Stimulated activated CD8-positive, alpha-beta memory T cell treated with anti-CD3 and anti-CD28 coated beads, Interleukin-15, amount 100 ng/mL, for 4 hours (primary cell): ENCODE measurements at places on chromosomes 3 and 15.

GRCh38 chr3:197458179-197458707 lies 97.5 kb downstream of the BDH1 start:
- no peak for DNase-seq

DNA sequence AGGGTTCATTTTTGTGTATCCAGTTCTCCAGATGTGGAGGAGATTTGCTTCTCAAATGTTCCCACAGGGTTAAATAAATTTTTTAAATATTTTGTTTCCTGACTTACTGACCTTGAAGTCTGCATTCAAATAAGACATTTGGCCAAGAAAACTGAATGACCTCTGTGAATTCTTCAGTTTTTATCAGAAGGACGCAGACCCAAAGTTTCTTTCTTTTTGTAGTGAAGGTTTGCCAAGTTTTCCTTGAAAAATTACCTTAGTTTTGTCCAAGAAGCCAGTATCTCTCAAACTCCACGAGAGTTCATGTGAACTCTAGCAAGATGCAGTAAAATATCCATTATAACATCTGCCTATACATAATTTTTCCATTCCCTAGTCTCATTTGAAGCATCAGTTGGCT lies 202.9 kb downstream of the ZMAT3 start:
- no peak for DNase-seq

- no peak for DNase-seq
Observed at GRCh38 chr3:20022954-20023622, 11.0 kb upstream of the PP2D1 start.

DNA sequence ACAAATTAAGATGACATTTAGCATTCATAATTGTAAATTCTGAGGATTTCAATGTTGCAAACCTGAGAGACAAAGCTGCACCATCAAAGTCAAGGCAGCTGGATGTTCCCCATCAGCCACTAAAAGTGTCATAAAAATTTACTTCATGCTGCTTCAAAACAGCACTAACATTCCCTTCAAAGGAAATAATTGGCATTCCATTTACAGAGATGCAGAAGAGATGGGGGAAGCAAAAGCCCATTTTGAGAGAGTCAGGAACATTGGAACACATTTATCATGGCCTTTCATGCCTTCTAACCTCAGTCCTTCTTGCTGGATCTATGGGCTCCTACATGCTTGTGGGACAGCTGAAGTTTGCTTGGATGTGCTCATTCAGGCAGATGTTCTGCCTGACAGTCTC lies 6.4 kb upstream of the TMEM158 start:
- no peak for DNase-seq

- no peak for DNase-seq
Observed at GRCh38 chr3:8793242-8793641, 23.8 kb upstream of the OXTR start.

- no peak for DNase-seq
Observed at GRCh38 chr3:61648481-61648880, 87.1 kb downstream of the PTPRG start.

- no peak for DNase-seq
Observed at GRCh38 chr3:99418209-99418635, 220.2 kb upstream of the COL8A1 start.

DNA sequence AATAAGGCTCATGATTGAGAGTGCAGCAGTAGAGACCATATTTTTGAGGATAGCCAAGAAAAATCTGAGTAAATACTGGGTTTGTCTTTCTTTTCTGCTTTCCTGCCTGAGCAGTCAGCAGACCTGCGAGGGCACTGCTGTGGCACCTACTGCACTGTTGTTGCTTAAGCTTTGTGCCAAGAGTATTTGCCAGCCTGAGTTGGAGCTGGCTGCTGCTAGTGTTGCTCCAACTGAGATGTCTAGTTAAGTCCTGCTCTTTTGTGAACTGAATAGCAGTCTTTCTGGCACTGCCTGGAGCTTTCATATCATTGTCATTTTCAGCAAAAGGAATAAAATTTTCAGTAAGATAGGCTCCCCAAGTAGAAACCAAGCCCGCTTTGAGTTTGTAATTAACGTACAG lies 214.5 kb upstream of the P2RY1 start:
- no peak for DNase-seq

- DNase-seq: no peak
Observed at GRCh38 chr3:130465521-130465920, 51.5 kb upstream of the COL6A6 start.

GRCh38 chr3:190366133-190366532 lies 21.8 kb upstream of the CLDN16 start:
- no peak for DNase-seq

DNA sequence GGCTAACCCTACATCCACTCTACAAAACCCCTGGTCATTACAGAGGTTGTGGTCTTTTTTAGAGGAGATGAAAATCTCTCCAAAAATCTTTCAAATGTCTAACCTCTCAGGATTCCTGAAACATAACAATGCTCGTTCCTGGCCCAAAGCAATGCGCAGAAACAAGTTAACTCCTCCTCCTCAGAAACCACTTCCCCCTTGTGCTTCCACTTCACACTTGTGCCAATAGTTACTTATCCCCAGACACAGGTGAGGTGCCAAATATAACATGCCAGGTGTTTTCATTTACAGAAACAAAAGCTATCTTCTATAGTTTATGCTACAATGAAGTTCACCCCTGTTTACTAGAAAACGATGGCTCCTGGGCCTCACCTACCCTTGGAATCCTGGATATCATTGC lies 6.2 kb downstream of the NDUFAF1 start:
- no peak for DNase-seq

DNA sequence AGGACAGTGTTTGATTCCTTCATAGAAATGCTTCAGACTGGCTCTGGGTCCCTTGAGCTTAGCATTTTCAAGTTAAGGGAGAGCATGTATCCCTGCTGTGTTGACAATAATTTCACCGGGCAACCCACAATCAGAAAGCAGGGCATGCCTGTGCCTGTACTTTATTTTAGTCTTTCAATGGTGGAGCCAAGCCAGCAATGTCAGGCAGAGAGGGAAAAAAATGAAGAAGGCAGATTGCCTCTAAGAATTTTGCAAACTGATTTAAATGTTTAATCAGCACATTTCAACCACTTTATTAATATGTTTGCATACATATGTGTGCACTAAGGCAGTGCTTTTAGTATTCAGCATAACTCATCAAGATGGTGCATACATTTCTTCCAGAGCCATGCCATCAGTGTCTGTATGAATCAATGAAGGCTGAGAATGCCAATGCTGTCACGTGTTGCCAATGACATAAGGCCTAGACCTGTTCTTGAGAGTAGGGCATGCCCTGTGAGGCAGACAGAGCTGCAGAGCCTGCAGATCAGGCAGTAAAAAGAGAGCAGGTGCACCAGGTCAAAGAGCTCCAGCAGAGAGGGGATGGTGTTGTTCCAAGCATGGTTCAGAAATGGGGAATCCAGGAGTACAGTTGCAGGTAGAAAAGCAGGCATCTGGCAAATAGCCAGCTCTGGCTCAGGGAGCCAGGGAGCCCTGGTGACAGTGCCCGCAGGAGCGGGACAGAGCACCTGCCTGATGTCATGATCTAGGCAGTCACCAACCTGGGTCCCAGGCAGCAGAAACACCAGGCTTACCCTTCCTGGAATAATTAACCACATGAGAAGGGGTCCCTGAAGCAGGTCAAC lies 508.5 kb downstream of the GABRG3 start:
- no peak for DNase-seq

DNA sequence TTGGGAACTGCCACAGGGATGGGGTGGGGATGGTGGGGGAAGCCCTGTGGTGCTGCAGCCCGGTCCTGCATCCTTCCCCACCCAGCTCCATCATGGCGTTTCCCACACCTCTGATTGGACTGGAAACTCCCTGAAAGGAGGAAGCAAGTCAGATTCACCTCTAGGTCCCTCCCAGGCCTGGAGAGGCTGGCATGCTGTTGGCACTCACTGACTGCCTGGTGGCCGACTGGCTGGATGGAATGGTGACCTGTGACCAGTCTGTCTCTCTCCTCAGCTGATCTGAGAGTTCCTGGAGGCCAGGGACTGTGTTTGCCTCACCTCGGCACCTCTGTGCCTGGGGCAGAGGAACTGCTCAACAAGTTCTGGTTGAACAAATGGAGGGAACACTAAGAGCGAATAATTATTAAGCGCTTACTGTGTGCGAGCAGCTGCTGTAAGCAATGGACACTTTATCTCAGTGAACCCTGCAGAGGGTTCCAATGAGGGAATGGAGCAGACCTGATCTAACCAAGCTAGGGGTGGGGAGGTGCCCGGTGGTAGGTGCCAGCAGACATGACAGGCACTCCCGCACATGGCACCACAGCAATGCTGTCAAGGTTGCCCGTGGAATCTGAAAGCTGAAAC lies 3.5 kb upstream of the HHATL start:
- DNase-seq: no peak

GRCh38 chr3:107928084-107928445 lies 162.8 kb downstream of the CD47 start:
- no peak for DNase-seq

DNA sequence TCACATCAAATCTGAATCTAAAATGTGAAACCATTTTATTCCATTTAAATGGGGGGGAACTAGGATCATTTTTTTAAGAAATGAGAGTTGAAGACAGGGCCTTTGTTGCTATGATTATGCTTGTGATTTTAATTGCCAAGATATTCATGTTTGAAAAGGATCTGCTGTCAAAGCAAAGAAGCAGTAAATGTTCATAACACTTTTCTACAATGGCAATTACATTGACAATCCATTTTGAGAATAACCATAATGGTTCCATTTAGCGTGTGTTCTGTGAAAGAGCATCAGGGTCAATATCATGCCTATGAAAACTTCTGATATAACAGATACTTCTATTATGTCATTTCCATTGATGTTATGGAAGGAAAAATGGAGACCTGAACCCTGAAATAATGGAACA lies 745.8 kb upstream of the SGO1 start:
- DNase-seq: no peak

DNA sequence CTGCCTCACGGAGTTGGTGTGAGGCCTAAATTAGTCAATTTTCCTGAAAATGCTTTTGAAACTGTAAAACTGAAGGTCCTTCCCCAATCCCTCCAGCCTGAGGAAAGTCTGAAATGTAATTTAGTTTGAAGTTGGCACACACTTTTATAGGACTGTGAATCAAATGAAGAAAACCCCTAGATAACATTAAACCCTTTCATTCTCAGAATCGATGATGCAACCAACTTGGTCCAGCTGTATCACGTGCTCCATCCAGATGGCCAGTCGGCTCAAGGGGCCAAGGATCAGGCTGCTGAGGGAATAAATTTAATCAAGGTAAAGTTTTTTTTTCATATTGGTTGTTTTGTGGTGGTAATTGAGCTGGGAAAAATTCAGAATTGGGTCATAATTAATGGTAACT lies 11.7 kb downstream of the MRPS22 start:
- no peak for DNase-seq

DNA sequence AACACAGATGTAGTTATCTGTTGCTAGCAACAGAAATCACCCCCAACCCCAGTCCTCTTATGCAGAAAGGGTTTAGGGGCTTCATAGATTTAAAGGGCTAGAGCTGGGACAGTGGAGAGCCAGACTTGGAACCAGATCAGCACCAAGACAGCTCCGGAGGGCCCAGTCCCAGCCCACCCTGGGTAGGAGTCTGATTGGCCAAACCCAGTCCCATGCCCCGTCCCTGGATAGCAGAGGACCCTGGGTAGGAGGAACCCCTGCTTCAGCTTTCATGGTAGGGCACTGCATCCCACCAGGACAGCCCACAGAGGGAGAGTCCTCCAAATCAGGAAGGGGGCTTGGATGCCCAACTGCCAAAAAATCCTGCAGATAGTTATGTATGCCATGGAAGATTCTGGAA lies 103.0 kb downstream of the CORO2B start:
- no peak for DNase-seq

- DNase-seq: no peak
Observed at GRCh38 chr3:58518291-58518789, 18.6 kb downstream of the ACOX2 start.

- no peak for DNase-seq
Observed at GRCh38 chr3:5002174-5002870, 23.1 kb downstream of the BHLHE40 start.

GRCh38 chr3:151770956-151771355 lies 37.2 kb downstream of the AADACL2 start:
- no peak for DNase-seq

DNA sequence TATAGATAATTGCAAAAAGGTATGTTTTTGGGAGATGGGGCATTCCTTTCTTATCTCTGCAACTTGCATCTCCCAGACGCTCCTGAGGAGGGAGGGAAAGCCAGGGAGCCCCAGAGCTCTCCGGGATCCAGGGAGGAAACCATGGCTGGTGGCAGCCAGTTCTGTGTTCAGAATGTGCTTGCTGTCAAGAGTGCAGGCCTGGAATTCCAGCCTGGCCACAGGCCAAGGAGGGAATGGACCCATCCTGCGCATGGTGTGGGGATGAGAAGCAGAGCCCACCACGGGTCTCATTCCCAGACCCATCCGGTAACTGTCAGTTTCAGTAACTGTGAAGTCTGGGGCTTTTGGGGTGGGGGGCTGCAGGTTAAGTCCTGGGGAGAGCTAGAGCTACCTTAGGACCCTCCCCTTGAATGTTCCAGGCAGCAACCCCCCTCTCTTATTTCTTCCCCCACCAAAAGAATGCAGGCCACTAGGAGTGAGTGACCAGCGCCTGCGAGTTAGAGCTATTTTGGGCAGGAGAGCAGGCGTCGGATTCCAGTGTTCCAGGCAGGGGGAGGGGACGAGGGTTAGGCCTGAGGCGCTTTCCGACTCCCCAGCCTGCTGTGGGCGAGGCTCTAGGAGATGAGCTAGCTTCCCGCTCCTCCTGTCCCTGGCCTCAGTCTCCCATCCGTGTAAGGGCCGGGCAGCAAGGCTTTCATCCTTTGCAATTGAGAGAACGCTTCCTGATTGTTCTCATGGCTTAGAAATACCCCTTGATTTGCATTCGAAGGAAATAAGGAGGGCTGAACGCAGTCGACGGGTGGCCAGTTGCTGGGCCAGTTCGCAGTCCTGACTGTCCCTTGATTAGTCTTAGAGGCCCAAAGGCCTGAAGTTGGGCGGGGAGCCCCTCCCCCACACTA lies 781 bp upstream of the DAG1 start:
- DNase-seq: no peak

DNA sequence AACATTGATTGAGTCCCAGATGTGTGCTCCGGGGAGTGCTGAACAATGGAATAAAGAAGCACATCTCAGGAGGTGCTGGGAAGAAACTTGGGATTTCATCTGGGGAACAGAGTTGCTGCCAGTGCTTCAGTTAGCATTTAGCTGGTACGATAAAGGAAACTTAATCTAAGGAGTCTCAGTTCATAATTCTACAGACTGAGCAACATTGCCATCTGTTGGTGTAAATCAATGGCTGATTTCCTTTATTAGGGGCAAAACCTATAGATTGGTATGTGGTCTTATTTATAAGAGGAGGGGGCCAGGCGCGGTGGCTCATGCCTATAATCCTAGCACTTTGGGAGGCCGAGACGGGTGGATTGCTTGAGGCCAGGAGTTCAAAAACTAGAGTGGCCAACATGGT lies 8.9 kb downstream of the MKRN2OS start:
- no peak for DNase-seq

- no peak for DNase-seq
Observed at GRCh38 chr3:139675327-139675726, 2.4 kb downstream of the NMNAT3 start.

DNA sequence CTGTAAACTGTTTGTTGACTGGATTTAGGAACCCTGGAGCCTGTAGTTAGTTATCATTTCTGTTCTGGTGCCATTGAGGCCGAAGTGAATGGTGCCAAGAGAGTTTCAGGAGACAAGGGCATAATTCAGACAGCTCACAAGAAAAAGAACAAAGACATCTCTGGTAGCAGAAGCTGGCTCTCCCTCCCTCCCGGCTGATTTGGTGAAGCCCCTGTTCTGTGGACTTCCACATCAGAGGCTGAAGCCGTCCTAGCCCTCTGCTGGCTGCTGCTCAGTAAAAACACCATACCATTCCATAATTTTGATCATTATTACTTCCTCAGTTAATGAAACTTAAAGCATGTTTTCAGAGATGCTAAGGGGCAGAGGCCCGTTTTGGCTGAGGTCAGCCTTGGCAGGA lies 381.2 kb upstream of the WNT5A start:
- DNase-seq: no peak
